ENCODE measurements at places on chromosomes 13 and 19.

DNA sequence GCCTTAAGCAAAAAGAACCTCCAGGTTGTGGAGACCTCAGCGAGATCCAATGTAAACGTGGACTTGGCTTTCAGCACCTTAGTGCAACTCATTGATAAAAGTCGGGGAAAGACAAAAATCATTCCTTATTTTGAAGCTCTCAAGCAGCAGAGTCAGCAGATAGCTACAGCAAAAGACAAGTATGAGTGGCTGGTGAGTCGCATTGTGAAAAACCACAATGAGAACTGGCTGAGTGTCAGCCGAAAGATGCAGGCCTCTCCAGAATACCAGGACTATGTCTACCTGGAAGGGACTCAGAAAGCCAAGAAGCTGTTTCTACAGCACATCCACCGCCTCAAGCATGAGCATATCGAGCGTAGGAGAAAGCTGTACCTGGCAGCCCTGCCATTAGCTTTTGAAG is 58.5 kb downstream of the ARHGAP35 start:
- DNase-seq: peak; percentile 21

- DNase-seq: no peak
Measured at GRCh38 chr19:18097993-18098890, 664 bp downstream of the MAST3 start.

DNA sequence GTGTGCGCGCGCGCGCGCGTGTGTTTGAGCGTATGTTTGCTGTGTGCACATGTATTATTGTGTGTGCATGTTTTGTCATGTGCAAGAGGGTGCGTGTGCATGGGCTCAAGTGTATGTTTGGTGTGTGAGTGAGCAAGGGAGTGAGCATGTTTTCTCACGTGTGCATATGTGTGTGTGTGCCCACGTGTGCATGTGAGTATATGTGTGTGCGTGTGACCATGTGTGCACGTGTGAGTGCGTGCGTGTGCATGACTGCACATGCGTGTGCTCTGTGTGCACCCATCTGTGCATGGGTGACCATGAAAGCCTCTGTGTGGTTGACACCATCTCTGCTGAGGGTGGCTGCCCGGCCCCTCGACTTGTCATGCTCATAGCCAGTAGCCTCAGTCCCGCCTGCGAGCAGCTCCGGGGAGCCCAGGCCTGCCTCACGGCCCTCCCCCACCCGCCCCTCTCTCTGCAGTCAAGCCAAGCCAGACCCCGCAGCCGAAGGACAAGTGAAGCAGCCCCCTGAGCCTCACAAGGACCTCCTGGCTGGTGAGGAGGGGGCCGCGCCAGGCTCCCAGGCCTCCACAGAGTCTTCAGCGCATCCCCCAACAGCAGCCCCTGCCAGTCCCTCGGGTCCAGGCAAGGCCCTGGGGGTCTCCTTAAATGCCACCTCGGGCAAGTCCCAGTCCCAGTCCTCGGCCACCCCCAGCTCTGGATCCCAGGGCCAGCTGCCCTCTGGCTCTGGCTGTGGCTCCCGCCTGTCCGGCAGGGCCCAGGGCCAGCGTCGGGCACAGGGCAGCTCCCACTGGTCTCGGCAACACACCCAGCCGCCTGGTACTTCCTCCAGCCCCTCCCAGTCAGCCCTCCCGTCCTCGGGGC is 6.0 kb downstream of the REEP6 start:
- no peak for DNase-seq

GRCh38 chr19:30074096-30074495 is 132.1 kb downstream of the URI1 start:
- no peak for DNase-seq

- peak; percentile 99 for DNase-seq
Measured at GRCh38 chr19:1039646-1040475, at the start of gene ABCA7. TSS of gene ABCA7 (plus strand) at chr19:1040107. CDS start at chr19:1041362, 1,255 bp downstream.

DNA sequence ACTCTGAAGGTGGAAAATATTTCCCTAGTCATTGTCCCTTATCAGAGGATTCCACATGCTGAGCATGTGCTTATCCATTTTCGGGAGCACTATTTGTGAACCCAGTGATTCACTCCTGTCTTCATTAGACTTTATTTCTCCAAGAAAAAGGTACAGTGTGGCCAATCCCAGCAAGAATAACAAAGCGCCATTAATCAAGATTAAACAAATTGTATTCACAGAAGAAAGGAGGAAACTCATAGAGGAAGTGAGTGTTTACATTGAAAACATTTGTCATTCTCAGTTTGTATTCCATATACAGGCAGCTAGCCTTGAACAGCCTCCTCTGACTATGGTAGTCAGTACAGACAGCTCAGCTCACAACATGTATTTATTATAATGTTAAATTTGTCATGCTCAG is 1669.9 kb upstream of the SPRY2 start:
- DNase-seq: no peak

- peak; percentile 69 for DNase-seq
Measured at GRCh38 chr19:2494447-2495129, 18.7 kb downstream of the GADD45B start.

GRCh38 chr13:79912403-79912802 is 428.5 kb downstream of the SPRY2 start:
- no peak for DNase-seq

GRCh38 chr19:3458229-3459088 is 21.9 kb downstream of the SMIM24 start:
- no peak for DNase-seq

- DNase-seq: no peak
Measured at GRCh38 chr13:98200211-98200878, 23.3 kb upstream of the RNF113B start.

GRCh38 chr19:6678690-6679109 is 8.7 kb upstream of the TNFSF14 start:
- peak; percentile 50 for DNase-seq

- DNase-seq: no peak
Measured at GRCh38 chr13:65633806-65634205, 1596.3 kb downstream of the PCDH9 start.

DNA sequence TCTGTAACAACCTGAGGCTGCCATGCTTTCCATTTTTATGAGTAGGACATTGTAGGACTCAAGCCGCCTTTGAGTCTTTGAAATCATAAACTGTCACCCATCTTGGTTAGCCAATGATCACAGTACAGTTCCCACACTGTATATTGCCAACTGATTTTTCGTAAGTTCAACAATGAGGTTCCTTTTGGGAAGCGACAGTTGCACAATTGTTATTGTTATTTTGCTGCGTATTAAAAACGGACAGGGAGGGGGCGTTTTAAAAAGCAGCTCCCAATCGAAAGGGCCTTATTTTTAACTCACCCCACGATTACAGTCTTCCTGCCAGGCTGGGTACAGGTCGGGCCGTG is 601 bp downstream of the SLC46A3 start:
- no peak for DNase-seq

DNA sequence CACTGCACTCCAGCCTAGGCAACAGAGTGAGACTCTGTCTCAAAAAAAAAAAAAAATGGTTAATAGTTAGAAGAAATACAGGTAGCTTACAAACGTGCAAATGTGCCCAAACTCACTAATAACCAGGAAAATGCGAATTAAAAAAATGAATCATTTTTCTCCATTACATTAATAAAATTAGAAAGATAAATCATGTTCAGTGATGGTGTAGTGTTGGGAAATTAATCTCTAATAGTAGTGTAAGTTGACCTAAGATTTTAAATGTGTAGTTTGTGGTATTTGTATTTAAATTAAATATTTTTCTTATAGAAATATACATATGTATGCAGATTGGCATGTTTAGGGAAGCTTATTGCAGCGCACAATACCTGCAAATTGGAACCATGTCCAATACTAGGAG is 57.6 kb downstream of the PCCA start:
- DNase-seq: no peak

DNA sequence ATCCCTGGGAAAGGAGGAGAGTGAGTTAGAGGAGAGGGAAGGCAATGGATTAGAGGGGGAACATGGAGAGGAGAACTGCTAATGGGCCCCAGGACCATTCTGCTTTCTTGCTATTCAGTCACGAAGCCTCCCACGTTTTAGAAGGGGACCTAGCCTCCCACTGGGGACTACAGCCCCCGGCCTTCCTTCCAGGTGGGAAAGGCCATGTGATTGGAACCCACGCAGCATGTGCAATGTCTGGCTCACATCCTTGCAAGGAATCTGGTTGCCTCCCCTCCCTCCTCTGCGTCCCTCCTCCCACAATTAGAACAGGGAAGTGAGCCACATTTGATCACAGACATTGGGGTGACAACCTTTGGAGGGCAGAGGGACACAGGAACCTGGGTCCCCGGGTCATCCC is 22.5 kb upstream of the PLA2G4C start:
- no peak for DNase-seq

DNA sequence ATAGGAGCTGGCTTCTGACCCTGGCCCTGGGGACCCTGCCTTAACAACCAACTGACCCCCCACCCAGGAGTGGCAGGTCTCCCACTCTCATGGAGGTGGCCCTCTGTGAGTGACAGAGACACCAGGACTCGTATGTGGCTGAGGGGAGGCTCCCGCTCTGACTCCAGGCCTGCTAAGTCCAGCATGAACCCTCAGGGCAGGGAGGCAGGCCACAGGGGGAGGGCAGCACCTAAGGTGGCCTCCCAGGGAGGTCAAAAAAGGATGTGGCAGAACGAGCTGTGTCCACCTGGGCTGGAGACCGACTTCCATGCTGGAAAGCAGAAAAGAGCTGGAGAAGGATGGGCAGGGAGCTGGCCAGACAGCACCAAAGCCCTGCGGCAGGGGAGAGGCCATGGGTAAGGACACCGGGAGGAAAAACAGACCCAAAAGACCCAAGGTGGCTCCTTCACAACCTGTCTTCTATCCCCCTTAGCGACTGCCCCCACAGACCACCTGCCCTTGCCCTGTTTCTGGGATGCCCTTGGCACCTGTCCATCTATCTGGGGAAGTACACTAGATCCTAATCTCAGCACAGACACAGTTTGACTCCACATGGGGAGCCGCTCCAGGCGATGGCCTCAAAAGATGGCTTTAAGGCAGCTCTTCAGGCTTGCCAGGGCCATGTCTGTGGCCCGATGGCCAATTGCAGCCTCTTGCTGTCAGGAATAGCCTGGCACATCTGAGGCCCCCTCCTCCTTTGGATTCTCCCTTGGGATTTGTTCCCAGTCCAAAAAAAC is 10.5 kb upstream of the SLC35E1 start:
- DNase-seq: no peak

DNA sequence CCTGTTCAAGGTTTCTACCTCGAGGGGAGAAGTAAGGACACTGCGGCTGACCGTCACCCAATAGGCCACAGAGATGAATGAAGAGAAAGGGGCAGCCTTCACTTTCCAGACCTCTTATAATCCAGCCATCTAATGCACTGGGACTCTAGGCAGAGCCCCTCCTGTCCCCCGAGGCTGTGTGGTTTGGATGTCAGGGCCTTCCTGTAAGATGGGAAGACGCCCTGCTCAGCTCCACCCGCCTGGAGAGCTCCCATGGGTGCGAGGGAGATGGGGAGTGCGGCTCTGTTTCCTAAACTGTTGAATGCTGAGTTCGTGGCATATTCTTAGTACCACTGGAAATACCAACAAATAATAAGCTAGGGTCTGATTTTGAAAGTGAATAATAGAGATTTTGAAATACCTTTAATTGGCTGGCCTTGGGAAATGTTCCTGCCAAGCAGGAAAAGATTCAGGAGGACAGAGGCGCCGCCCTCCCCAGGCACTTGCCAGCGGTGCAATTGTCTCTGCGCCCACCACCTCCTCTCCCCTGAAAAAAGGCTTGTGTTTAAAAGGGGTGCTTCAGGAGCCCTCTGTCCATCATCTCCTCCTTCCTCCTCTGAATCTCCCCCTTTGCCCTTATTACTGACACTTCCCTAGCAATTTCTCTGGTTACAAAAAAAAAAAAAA is 85.4 kb upstream of the GPR183 start:
- DNase-seq: no peak

GRCh38 chr13:70585109-70585508 is 476.9 kb upstream of the KLHL1 start:
- DNase-seq: no peak
